Kidney epithelial cell (primary cell): ENCODE measurements at places on chromosomes 5 and 9. TPM values are rescaled to one million over a fixed set of nuclear protein-coding genes. Genes with fewer than 3 reads are reported as not detected.

CNTNAP3B gene
- total RNA-seq = 4.9 and 6.3 TPM in 2 replicates

- DNase-seq = no peak
These were observed 170.6 kb downstream of the PRDM9 start for GRCh38 chr5:23677996-23678395.

GRCh38 chr5:133360693-133361472 lies 251.5 kb downstream of the FSTL4 start:
- DNase-seq = no peak

DMRTA1 gene
- total RNA-seq = 0.92 and 1.1 TPM in 2 replicates

SELENOP gene
- total RNA-seq = 14.1 and 17.3 TPM in 2 replicates

- no peak for DNase-seq
These were observed 131.7 kb downstream of the SUSD1 start for GRCh38 chr9:112043423-112043822.

GRCh38 chr5:108276187-108277050 lies 105.5 kb downstream of the FBXL17 start:
- DNase-seq = no peak

DNA sequence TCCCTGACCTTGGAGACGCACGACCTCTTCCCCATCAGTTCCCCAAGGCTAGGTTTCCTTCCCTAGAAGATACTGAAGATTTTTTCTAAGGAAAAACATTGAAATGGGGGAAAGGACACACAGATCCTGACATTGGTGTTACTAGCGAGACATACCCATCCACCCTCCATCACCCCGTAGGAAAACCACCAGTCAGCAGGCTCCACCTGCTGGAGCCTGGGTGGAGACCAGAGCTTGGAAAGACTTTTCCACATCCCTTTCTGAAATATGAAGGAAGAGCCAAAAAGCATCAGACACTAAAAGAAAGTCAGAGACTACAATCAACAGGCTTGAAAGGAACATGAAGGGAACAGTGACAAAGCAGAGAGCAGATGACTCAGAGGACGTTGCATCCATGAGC lies 638.0 kb downstream of the IRX1 start:
- DNase-seq = no peak

- DNase-seq = no peak
These were observed 167.5 kb downstream of the HACD4 start for GRCh38 chr9:20863945-20864344.

C9 gene
- total RNA-seq = not detected in 2 replicates

DNA sequence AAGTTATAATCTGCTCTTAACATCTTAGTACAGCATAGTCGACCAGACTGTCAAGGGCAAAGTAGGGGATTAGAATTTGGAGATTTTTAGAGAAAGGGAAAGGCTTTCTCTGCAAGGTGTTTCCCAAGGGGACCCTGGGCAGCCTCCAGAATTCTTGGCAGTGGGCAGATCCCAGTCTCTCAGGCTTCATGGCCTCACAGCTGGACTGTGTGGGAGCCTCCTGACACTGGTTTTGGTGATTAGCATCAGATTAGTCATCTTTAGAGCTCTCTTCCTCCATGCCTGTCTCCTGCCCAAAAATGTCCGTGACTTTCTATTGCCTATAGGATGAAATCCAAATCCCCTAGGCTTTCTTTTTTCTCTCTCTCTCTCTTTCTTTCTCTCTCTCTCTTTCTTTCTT lies 370.7 kb downstream of the ZSWIM6 start:
- no peak for DNase-seq

DNA sequence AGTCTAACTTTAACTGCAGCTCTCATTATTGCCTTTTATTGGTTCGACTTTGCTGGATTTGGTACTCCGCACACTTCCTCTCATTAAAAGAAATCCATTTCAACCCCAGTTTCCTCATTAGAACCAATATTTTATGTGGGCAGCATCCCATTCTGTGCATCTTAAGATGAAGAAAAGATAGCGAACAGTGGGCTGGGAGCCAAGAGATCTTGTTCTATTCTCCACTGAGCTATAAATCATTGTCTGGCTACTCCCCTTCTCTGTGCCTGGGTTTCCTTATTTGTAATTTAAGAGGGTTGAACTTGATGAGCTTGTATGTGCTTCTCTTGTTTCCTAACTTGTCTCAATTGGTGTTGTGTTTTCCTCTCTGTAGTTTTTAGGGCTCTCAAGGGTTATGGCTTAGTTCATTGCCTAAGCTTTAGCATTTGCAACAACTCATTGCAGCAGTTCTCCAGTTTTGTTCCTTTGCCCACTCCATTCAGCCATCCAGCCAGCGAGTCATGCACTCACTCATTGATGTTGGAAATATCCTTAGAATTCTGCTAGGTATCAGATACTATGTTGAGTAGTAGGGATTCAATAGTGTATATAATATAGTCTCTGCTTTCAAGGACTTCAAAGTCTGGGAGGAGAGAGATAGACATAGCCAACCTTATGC lies 273.3 kb upstream of the TNC start:
- DNase-seq = no peak

GRCh38 chr5:1834721-1835429 lies 33.7 kb downstream of the NDUFS6 start:
- DNase-seq = no peak

GRCh38 chr9:8062459-8062858 lies 262.9 kb upstream of the DMAC1 start:
- DNase-seq = no peak

- no peak for DNase-seq
These were observed 22.9 kb upstream of the PIK3R1 start for GRCh38 chr5:68192679-68193060.

FAXDC2 gene
- 0.62 and 2.6 TPM in 2 replicates for total RNA-seq

DNA sequence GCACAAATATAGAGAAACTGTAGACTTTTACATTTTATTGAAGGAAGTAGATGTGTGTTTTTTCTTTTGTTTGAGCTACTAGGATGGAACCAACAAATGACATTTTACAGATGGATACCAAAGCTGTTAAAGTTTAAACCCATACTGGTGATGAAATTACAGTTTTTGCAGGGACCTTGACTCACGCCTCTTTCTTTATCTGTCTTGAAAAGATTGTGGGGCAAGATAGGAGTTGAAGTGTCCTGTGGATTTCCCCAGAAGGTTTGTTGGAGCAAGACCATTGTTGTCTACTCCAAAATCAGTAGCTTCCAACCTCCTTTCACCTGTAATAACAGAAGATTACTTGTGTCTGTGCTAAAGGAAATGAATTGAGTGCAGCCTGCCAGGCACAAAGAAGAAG lies 4.1 kb upstream of the C5orf63 start:
- DNase-seq = no peak

- no peak for DNase-seq
These were observed 43.9 kb downstream of the SHLD3 start for GRCh38 chr5:65668696-65669095.

DNA sequence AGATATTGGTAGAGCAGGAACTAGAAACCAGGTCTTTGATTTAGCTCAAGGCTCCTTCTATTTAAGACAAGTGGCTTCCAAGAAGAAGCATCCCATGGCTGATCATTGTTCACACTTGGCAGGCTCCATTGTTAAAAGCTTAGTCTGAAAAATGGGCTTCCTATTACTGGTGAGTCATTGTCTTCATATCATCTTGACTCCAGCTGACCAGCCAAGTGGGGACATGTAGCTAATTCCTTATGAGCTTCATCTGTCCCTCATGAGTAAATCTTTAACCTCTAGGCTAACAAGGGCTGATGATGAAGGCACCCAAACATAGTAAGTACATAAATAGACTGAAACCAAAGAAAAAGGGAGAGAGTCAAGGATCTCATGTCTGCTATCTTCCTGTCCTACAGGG lies 530.3 kb upstream of the KLF4 start:
- no peak for DNase-seq

- DNase-seq = no peak
These were observed 75.1 kb upstream of the RANBP6 start for GRCh38 chr9:6090277-6091210.

GRCh38 chr5:172479034-172479783 lies 24.9 kb upstream of the SH3PXD2B start:
- DNase-seq = peak; percentile 41

DNA sequence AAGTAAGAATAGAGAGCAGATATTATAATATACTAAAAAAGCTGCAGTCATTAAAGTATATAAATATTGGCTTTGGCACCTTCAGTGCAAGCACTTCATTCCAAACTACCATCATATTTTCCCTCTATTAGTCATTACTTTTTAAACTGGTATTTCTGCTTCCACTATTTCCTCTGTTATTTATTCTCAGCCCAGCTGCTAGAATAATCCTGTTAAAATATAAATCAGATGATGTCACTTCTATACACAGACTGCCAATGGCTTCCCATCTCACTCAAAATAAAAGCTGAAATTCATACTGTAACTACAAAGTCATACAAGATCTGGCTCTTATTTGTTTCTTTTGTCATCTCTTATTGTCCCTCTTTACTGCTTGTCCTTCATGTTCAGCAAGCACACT lies 432.9 kb downstream of the TLE4 start:
- no peak for DNase-seq

GABRA1 gene
- total RNA-seq = not detected in 2 replicates

SMIM23 gene
- total RNA-seq = not detected in 2 replicates

PCDHGA3 gene
- total RNA-seq = 2.4 and 2.6 TPM in 2 replicates
